ENCODE measurements at places on chromosomes 5 and 9.

DNA sequence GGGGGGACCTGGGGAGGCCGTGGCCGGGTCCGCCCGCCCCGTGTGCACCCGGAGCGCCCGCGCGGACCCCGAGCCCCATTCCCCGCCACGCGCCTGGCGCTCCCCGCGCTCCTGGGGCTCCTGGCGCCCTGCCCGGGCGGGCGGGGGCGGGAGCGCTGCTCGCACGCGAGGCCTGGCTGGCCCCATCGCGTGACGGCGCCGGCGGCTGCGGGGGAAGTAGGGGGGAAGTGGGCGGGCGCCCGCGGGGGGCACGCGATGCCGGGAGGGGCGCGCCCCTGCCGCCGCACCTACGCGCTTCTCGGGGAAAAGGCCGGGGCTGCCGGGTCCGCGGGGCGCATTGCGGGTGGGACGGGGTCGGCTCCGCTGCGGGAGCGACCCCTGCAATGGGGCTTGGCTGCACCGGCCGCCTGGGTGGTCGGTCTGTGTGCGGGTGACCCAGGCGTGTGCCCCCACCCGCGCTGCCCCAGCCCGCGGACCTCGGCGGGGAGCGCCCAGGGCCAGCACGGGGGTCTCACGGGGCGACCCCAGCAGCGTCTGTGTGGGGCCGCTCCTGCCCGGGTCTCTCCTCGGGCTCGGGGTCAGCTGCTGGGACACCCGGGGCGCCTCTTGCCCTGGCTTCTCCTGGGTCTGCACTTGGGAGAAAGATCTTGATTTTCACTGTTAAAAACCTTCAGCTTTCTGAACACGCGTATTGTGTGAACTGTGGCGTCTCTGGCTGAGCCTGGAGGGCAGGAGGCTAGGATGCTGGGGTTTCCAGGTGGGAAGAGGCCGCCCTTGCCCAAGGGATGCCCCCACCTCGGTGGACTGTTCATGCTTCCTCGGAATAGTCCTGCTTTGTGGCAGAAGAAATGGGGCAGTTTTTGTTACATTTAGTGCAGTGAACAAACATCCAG, 52.4 kb downstream of the AHRR start:
- peak; percentile 88 for DNase-seq

DNA sequence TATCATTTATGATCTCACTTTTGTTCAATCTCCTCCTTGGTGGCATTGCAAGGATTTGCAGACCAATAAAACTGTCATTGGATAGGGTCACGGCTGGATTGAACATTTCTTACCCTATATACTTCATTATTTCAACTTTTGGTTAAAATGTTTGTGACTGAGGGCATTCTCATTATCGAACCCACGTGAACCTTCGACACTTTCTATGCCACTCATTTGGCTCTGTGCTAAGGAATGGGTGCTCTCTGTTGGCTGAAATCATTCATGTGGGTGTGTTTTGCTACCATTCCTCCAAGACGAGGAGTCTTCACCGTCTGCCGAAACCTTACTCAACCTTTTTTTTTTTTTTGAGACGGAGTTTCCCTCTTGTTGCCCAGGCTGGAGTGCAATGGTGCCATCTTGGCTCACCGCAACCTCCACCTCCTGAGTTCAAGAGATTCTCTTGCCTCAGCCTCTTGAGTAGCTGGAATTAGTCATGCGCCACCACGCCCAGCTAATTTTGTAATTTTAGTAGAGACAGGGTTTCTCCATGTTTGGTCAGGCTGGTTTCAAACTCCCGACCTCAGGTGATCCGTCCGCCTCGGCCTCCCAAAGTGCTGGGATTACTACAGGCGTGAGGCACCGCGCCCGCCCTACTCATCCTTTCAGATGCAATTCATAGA, 62.5 kb downstream of the CSNK1A1 start:
- DNase-seq = no peak

DNA sequence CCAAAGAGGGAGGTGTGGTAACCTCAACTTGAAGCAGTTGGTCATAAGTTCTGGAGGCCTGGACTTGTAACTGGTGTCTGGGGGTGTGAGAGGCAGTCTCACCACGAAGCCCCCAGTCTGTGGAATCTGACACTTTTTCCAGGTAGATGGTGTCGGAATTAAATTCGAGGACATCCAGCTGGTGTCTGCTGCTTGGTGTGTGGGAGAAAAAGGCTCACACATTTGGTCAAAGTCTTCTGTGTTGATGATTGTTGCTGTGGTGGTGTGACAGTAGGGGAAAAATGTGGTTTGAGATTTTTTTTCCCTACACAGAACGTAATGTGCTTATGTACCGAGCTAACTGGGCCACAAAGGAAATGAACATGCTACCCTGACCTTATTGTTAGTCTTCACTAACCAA, 251.9 kb downstream of the MAT2B start:
- DNase-seq = no peak

- no peak for DNase-seq
These were observed 10.6 kb upstream of the SH3RF2 start for GRCh38 chr5:145925803-145926202.

- no peak for DNase-seq
These were observed 66.2 kb downstream of the DRD1 start for GRCh38 chr5:175377816-175378215.

DNA sequence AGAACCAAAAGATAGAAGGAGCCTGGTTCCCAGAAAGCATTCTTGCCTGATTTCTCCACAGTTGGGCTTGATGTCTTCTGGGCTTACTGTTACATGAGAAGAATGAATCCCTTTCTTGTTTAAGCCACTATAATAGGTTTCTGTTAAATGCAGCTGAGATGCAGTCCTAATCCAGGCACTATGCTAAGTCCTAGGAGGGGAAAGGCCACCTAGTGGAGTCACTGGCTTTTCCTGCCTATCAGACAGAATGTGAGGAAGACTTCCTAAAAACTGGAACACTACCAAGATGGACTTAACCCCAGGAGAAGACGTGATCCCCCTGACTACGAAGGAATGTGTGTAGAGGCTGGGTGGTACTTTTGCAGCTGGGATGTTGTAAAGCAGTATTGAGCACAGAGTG, 34.3 kb upstream of the FSD1L start:
- no peak for DNase-seq

GRCh38 chr9:129361196-129361595, 183.1 kb upstream of the IER5L start:
- DNase-seq = no peak

- DNase-seq = no peak
These were observed 15.0 kb upstream of the FBP1 start for GRCh38 chr9:94654165-94654894.

GRCh38 chr9:23545728-23546127, 280.3 kb downstream of the ELAVL2 start:
- no peak for DNase-seq

GRCh38 chr5:170732685-170733084, 50.8 kb upstream of the GABRP start:
- DNase-seq = no peak

GRCh38 chr9:133044661-133045060, 13.9 kb downstream of the GTF3C5 start:
- DNase-seq = no peak

GRCh38 chr9:74948937-74949336, 3.8 kb downstream of the C9orf40 start:
- DNase-seq = no peak

DNA sequence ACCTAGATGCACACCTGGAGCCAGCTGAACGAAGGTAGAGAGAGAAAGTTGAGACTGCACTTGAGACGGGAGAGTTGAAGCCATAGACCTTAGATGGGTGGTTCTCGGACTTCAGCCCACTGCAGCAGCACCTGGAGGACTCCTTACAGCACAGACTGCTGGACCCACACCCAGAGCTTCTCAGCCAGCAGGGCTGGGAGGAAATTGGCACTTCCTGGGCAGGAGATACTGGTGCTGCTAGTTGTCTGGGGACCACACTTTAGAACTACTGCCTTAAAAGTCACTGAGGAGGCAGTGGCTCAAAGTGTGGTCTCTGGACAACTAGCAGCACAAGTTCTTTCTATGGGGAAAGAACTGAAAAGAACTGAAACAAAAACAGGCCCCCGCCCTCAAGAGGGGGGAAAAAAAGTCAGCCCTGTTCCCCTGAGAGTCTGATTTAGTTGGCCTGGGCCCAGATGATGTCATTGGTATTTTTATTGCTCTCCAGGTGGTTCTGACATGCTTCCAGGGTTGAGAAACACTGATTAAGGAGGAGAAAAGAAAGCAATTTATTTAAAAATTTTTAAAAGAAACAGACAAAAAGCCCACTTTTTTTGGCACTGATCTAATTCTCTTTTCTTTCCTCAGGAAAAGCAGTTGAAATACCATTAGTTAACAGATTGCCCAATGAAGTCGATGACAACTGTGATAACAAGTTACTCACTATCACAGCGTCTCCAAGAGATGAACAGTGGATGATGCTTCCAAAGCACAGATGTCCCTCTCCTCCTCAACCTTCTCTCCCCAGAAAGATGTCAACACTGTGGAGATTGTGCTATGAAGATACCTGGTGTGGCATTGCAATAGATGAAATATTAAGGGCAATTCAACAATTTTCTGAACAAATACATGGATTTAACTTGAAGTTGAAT, 73.6 kb upstream of the ADAMTS16 start:
- no peak for DNase-seq

DNA sequence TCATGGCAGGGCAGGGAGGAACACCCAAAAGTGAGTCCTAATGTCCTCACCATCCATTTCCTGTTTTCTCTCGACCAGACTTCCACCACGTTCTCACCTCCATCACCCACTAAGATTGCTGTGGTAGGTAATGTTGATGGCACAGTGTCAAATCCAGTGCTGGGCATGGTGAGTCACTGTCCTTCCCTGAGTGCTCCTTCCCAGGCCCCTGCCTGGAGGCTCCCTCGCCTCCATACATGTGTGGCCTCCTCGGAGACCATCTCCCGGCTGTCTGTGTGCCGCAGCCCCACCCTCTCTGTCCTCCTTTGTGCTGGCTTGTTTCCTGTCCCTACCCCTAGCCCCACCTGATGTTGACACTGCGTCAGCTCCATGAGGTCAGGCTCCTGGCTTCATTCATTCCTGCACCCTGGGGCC, 177.5 kb downstream of the SYK start:
- DNase-seq = no peak

DNA sequence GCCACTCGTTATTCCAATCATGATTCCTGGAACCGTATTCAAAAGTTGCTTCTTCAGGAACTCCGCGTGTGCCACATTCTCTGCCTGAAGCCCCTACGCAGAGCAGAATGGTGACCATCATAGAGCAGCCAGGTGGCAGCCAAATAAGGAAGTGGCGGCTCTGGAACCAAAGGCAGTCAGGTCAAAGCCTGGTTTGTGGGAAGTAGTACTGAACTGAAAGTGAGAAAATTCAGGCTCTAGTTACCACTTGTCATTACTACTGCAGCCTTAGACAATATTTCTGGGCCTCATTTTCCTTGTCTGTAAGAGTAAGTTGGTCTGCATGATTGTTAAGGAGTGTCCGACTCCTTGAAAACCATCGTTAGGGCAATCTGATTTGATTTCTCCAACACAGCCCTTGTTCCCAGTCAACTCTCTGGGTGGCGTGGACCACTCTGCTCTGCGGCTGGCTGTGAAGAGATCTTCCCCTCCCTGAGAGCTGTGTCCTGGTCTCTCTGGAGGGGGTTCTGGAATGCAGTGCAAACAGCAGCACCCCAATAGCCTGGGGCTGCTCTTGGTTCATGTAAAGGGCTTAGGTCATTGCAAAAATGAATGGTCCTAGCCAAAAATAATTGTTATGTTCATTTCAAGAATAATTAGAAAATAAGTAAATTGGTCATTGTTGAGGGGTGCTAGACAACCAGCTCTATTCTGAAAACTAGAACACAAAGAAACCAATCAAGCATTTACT, 102.4 kb downstream of the MED27 start:
- no peak for DNase-seq

GRCh38 chr5:144162686-144163085, 7.8 kb downstream of the YIPF5 start:
- no peak for DNase-seq

GRCh38 chr5:887947-888637, 4.5 kb downstream of the BRD9 start:
- no peak for DNase-seq

DNA sequence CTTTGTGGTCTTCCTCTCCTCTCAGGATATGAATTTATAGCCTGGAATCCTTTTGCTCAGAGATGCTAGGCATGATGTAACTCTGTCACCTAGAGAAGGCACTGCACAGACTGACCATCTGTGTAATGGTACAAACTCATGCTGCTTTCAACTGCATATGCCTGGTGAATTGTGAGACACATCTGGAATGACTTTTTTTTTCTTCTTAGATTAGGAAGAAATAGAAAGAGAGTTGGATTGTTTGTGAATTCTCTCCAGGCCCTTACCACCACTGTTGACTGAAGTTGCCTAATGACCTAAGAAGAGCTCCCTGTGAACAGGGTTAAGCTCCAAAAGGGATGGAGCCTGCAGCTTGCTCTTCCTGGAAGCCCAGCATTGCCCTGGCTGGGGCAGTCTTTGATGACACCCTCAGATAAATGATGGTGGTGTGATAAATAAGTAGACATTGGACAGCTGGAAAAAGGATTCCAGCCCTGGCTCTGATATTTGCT, 47.8 kb upstream of the TRIM32 start:
- DNase-seq = no peak

DNA sequence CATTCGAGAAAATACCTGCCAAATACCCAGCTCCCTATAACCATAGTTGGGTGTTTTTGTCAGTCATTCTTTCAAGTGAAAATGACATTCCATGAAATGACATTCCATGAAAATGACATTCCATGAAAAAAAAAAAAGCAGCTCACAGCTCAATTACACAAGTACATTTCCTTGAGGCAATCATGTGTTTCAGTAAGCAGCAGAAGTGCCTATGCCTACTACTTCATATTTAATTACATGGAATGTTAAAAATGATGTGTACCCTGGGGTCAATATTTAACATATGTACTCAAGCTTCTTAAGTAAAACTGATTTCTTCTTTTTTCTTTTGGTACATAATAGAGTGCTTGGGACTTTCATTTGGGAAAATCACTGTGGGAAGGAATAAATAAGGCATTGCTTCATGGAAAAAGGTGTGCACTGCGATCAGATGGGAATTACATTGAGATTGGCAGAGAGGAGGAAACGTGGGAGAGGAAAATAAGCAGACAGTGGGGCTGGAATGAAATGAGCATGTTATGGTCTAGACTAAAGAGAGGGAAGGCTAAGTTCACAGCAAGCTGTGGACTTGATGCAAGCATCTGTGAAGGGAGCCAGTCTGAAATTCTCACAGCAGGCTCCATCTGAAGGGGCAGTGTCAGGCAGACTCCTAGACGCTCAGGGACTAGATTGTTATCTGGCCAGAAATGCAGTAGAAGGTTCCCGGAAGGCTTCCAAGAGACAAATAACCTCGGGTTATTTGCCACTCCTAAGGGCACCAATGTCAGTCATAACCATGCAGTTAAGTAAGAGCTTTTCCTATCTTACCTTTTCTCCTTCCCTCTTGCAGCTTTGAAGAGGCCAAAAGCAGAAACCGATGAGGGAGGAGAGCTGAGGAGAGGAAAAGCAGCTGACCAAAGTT, 15.2 kb upstream of the SPATA9 start:
- DNase-seq = no peak

- no peak for DNase-seq
These were observed 63.6 kb upstream of the SLC12A2 start for GRCh38 chr5:128020012-128020411.

Data from stimulated activated CD4-positive, alpha-beta T cell treated with anti-CD3 and anti-CD28 coated beads, Interleukin-4, amount 100 ng/mL, for 1 hour (primary cell).